ENCODE measurements at places on chromosomes 4 and X.

- DNase-seq = no peak
These were observed 105.4 kb upstream of the SLC7A11 start for GRCh38 chr4:138347561-138347960.

- DNase-seq = no peak
These were observed 270.4 kb downstream of the LDB2 start for GRCh38 chr4:16627999-16628398.

DNA sequence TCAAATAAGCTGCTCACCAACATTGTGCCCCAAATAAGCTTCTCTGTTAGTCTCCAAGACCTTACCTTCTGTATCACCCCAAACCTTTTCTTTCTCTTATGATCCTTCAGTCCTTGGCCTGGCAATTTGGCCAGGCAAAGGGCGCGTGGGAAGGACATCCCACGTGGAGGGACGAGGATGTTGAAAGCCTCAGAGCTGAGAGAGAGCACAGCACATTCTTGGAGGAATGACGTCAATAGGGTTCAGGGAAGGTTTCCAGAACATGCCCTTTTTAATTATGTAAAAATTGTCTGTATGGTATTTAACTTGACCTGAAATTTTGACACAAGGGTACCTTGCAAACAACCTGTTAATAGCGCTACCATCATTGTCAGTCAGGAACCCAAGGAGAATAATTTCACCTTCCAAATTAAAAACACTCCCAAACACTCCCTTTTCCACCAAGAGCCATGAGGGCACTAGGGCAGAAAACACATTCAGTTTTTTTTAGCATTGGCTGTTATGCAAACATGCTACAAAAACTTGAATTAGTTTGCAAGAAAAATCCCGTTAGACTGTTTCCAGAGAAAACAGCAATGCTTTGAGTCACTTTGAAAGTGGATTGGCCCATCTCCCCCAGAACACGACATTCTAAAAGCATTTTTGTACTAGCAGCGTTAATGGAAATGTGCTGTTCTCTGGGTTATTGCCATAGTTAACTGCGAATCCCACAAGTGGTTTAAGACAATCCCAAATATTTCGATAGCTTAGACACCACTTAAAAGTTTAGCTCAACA is 183.2 kb upstream of the PUDP start:
- DNase-seq = no peak

DNA sequence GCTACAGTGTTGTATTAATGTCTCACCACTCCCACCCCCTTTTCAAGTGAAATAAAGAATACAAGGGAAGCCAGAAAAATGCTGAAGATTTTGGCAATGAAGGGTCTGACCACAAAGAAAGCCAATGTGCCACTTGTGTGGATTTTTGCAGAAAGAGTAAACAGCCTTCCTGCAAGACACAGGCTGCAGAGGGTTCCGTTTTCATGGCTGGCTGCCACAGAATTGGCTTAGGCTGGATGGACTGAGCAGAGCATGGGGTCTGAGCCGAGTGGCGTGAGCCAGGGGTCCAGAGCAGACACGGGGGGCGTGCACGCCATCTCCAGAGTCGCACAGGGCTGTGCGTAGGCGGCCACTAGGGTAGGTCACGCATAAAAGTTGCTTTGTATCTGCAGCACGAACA is 69.2 kb downstream of the MTNR1A start:
- DNase-seq = no peak

DNA sequence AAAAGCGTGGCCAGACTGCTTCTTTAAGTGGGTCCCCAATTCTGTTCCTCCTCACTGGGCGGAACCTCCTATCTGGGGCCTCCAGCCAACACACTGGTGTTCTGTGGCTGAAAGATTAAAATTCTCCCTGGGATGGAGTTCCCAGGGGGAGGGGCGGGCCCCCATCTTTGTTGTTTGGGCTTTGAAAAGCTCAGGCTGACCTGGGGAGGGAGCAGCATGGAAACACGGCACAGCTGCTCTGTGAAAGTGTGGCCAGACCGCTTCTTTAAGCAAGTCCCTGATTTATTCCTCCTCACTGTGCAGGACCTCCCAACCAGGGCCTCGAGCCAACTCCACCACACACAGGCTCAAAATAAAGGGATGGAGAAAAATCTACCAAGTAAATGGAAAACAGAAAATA is 219.5 kb downstream of the TMEM47 start:
- DNase-seq = no peak

GRCh38 chr4:36215627-36216026 is 28.7 kb downstream of the ARAP2 start:
- no peak for DNase-seq

DNA sequence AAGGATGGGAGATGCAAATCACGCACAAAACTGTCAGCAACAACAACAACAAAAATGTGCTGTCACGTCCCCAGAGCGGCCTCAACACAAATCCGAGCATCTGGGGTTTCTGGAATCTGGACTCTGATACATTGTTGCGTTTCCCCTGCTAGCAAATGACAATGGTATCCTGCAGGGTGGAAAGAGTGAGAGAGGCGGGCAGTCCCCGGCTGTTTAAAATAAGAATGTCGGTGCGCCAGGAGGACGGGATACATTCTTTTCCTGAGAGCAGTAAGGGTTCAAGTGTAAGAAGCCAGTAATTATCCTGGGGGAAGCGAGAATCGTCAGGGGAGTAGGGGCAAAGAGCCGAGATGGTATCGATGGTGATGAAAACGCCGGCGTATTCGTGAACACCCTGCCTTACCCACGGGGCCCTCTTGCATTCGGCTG is 310.2 kb downstream of the ASMT start:
- DNase-seq = no peak

GRCh38 chr4:156190615-156191014 is 236.9 kb upstream of the CTSO start:
- DNase-seq = no peak

DNA sequence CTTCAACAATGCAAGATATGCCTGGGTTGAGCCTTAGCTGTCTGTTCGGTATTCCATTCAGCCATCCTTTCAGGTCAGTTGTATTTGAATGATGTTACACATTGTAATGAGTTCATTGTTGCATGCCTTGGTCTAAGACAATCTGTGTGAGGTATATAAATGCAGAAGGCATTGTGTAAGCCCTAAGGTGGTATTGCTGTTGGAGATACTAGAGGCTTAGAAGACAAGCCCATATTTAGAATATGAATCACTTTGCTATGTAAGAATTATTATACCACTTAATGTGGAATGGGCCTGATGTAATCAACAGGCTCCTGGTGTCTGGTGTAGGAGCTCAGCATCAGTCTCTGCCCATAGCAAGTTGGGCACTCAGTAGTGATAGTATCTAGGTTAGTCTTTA is 473.4 kb upstream of the GNPDA2 start:
- DNase-seq = no peak

DNA sequence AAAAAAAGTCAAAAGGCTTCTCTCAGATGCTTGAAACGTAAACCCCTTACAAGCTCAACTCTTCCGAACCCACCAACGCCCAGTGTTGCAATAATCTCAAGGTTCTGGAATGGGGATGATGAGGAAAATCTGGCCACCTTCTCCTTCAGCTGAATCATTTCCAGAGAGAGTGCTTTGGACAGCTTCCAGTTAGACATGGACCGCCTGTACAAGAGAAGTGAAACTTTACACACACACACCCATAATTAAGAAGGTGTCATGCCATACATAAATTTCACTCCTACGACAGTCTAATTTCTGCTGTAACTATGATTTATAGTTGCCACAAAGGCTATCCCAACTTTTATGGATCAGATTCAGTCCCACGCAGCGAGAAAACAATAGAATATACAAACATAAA is 72.3 kb downstream of the PRKG2 start:
- no peak for DNase-seq

GRCh38 chrX:107894038-107894437 is 68.4 kb downstream of the MID2 start:
- DNase-seq = no peak

DNA sequence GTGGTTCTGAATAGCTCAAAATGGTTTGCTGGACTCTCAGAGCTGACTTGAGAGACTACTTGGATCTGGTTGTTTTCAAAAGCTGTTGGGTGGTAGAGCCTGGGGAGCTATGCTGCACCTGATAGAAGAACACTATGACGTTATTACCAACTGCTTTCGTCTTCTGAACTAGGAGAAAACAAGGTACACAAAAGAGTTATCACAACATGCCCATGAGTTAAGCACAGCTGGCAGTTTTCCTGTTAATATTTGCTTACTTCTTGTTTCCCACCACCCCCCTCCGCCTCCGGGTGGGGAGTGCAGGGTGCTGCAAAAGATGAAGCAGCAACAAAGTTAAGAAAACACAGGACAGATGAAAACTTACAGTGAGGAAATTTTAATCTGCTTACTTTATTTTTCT is 69.1 kb downstream of the RASL11B start:
- DNase-seq = no peak

- no peak for DNase-seq
These were observed 179.5 kb upstream of the GATB start for GRCh38 chr4:151940291-151940690.

DNA sequence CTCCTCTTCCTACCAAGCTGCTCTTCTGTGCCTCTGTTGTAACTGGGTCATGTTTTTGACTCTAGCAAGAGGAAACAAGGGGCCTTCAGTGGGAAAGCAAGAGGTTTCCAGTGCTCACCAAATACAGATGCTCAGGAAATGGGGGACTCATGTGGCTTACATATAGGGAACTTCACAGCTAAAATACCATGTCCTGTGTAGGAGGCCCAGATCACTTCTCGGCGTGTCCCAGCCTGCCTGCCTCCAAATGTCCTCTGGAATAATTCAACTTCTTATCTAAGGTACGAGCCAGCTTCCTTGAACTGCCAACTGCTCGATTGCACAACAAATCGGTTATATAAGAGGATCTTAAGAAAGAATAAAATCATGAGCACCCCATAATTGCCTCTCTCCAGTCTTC is 161.3 kb downstream of the KIT start:
- DNase-seq = no peak

DNA sequence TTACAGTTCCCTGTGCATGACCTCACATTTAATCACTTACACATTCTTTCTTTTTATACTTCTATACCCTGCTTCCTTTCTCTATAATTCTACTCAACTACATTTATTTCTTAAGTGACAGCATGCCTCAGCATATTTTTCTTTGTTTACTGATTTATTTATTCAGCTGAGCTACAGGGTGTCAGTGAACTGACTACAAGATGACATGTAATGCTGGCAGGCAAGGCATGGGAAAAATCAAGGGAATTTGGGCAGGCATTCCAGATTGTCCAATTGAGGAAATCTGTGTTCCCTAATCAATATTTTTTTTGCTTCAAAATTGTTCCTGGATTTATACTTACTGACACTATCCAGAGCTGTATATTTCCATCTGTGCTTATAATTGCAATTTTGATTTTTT is 875.5 kb downstream of the C4orf33 start:
- DNase-seq = no peak

DNA sequence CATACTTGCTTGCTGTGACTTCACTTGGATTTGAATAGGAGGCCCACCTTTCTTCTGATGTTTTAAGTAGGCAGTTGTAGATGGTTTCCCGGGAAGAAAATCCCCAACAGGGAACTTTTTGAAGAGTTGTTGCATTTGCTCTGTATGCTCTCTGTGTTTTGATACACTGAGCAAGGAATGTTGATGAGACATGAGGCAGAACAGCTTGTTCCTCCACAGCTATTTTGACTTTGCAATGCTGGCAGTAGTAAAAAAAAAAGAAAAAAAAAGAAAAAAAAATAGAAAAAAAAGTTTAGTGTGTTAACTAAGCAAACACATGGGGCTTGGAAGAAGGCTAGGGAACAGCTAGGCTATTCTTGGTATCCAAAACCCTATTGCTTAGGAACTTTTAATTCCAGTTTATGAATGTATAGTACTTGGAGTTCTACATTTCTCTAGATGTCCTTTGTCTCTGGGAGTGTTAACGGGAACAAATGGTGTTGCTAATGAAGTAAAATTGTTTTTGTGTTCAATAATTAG is 23.4 kb upstream of the PAQR3 start:
- no peak for DNase-seq

- no peak for DNase-seq
These were observed 25.4 kb downstream of the ARFIP1 start for GRCh38 chr4:152805071-152805650.

DNA sequence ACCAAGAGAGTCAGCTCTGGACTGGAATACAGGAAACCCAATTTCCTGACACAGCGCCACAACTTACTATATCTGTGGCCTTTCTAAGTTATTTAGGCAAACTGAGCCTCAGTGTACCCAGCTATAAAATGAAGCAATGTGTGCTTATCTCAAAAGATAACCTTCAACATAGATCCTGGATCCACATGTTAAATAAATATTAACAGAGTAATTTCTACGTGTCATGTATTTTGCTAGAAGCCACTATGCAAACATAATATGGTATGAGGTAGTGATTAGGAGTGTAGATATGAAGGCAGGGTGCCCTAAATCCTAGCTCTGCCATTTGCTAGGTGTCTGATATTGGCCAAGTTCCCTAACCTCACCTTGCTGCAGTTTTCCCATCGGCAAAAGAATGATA is 527.0 kb downstream of the RAB28 start:
- DNase-seq = no peak

GRCh38 chrX:132292793-132293192 is 73.5 kb upstream of the RAP2C start:
- no peak for DNase-seq

- no peak for DNase-seq
These were observed 443.4 kb downstream of the BCOR start for GRCh38 chrX:39654183-39654925.

DNA sequence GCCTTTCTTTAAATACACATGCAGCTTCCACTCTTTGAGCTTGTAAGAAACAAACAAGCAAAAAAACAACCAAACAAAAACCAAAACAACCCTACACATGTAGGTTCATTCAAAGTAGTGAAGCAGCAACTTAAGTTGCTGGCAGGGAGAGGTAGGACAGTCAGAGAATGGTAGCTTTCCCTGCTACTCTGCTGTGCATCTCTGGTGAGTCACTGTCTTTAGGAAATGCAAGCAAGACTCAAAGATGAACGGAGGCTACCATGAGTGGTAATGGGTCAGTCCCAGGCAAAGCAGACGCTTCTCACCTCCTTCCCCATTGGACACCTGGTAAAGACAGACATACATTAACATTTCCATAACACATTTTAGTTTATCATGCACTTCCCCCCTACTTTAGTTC is 43.2 kb downstream of the PGRMC2 start:
- DNase-seq = no peak

DNA sequence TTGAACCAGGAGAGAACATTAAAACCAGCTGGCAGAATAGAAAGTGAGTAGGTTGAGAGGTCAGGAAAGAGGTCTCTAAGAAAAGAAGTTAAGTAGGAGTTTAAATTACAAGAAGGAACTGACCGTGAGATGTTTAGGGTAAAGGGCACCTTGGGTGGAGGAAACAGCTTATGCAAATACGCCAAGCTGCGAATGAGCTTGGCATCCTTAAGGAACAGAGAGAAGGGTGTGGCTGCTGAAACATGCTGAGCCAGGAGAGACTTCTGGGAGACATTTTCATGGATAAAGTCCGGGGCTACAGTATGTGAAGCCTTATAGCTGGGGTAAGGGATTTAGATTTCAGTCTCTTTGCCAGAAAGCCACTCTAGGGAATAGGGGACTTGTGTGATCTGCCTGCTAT is 249.1 kb downstream of the KCNIP4 start:
- no peak for DNase-seq

DNA sequence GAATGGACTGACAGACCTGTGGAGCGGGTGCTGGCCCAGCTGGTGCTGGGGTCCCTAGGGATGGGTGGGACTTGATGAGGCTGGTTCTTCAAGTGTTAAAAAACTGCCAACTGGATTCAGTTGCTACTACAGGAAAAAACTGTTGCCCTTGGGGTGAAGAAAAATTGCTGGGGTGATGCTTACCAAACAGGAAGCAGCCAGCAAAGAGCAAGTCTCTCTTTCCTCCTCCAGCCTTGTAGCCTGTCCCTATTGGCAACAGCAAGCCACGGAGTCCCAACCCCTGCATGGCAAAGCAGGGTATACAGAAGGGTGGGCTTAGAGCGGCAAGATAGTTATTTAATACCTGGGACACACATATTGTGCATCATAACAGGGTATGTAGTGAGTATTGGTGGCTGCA is 60.1 kb upstream of the ATP8A1 start:
- DNase-seq = no peak
